Fibroblast of lung (primary cell): ENCODE measurements at places on chromosomes 2 and 18. TPM values are rescaled to one million over a fixed set of nuclear protein-coding genes. Genes with fewer than 3 reads are reported as not detected.

DNA sequence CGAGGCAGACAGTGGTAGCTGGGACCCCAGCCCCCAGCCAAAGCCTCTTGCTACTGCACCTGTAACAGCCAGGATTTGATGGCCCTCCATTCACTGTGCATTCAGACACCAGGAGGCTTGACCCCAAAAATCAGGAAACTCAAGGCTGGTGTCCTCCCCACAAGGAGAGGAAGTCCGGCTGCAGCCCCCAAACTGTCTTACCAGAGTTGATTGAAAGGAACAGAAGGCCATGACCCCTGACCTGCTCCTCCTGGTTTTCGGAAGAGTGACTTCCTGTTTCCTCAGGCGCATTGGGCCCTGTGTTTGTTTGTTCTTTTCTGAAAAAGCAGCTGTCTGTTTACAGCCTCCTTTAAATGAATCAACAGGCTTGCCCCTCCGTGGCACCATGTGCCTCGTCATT is 111.6 kb downstream of the RNF144A start:
- H3K4me1 ChIP-seq, result no peaks in the 10 kb centered on the region
- H3K27me3 ChIP-seq, result no peaks in the 10 kb centered on the region
- no peaks in the 10 kb centered on the region for H3K36me3 ChIP-seq
- no peak for DNase-seq
- H3K27ac ChIP-seq, result no peak overlapping the region

KCNJ3 gene
- not detected in 2 replicates for total RNA-seq

DNA sequence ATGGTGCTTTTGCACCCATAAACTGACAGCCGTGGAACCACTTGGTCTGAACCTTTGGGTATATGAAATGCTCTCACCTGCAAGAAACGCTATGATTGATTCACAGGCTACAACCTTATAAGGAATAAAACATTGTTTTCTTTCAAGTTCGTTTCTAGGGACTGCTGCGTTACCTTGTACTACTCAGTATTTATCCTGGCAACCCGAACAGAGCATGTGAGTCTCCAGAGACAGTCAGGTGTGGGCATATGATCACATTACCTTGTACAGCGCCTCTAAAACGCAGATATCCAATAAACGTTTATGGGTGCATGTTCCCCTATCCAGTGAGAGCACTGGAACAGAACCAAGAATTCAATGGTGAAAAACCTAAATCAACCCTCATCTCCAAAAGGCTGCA is 1.7 kb downstream of the CCBE1 start:
- DNase-seq, result no peak
- H3K4me1 ChIP-seq, result peaks cover 11% of the 10 kb centered on the region
- H3K27me3 ChIP-seq, result no peaks in the 10 kb centered on the region

DNA sequence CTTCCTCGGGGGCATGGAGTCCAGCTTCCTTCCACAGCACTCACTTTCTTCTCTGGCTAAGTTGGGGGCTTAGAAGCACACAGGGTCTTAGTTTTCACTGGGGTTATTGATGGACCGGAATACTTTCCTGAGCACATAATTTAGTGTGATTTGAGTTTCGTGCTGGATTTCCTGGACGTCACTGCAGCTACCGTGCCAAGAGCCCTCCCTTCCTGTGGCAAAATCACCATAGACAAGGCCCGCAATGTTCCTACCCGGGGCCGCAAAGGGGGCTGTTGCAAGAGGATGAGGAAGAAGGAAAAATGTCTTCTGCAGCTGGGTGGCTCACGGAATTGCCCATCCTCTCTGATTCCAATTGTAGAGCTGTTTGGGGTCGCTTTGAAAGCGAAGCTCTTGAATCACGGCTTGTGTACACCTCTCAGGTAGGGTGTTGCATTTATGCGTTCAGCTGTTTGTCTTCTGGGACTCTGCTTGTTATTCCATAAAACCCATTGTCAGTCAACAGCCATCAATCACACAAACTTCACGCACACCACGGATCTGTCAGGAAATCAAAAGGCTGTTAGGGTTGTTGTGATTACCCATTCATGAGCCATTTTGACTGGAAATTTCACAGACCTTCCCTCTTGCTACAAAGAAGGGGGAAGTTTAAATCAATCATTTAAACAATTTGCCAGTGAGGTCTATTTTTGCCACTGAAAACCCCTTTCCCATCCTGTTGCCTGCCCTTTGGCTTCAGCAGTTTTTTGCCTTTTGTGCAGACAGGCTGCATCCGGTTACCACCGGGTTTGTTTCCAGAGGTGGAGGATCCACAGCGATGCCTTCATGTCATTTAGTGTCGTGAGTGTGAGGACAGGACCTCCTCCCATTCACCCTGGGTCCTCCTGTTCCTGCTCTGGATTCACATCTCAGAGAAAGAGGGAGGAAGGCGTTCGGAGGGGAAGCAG is 36.0 kb downstream of the SMIM21 start:
- no peak overlapping the region for H3K4me3 ChIP-seq
- H3K36me3 ChIP-seq, result no peaks in the 10 kb centered on the region
- no peaks in the 10 kb centered on the region for H3K4me1 ChIP-seq
- no peak overlapping the region for H3K27ac ChIP-seq
- no peaks in the 10 kb centered on the region for H3K27me3 ChIP-seq

DNA sequence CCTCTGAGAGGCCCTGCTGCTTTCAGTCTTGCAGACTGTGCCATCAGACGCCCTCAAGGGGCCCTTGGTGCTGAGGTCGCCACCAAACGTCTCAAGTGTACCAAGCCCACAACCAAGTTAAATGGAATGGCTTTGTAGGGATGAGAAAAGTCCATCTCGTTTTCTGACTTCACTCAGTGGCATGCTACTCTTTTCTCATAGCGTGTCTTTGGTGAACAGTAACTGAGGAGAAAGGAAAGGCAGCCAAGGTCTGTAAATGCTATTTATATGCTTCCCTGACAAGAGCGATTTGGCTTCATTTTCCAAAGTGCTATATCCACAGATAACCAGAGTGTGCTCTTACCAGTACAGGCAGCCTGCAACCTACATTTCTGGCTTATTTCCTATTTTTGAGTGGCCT is 123.0 kb downstream of the MTX2 start:
- H3K27me3 ChIP-seq, result no peaks in the 10 kb centered on the region
- no peak overlapping the region for H3K4me3 ChIP-seq
- H3K27ac ChIP-seq, result no peak overlapping the region
- no peaks in the 10 kb centered on the region for H3K4me1 ChIP-seq
- H3K36me3 ChIP-seq, result no peaks in the 10 kb centered on the region

CKAP2L gene
- total RNA-seq, result 0.26 and 3.0 TPM in 2 replicates
